IPS DF 19.7 (cell line): ENCODE measurements at places on chromosomes 2 and 18.

DNA sequence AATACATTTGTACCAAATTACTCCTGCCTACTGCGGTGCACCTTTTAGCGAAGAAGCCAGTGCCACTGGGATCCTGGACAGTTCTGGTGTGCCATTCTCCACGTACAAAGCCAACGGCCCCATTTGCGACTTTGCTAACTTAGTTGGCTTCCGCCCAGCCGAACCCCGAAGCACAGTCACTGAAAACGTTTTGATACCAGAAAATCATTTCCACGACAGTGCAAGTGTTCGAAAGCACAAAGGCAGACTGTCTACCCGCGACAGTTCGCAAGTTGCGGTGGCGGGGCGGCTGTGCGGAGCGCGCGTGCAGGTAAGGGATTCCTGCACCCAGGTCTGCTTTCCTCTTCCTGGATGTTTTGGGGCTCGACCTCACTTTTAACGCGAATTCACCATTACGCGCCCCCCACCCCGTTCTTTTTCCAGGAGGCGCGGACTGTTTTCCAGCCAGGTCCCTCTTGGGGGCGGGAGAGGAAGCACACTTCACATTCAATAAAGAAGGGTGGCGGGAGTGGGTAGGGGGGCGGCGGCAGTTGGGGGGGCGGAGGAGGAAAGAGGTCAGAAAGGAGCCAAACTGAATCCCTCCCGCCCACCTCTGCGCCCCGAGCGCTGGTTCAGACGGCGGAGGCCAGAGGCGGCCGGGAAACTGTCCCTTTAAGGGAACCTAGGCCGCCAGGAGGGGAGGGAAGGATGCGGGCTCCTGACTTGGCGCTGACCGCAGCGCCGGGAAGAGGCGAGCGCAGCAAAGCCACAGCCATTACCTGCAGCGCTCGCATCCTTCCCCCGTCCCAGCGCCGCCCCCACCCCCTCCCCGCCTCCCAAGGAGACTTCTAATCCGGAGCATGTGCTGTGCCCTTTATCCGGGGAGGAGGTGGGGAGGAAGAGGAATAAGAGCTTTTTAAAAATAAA lies 107.4 kb upstream of the KCTD1 start:
- DNase-seq: no peak

DNA sequence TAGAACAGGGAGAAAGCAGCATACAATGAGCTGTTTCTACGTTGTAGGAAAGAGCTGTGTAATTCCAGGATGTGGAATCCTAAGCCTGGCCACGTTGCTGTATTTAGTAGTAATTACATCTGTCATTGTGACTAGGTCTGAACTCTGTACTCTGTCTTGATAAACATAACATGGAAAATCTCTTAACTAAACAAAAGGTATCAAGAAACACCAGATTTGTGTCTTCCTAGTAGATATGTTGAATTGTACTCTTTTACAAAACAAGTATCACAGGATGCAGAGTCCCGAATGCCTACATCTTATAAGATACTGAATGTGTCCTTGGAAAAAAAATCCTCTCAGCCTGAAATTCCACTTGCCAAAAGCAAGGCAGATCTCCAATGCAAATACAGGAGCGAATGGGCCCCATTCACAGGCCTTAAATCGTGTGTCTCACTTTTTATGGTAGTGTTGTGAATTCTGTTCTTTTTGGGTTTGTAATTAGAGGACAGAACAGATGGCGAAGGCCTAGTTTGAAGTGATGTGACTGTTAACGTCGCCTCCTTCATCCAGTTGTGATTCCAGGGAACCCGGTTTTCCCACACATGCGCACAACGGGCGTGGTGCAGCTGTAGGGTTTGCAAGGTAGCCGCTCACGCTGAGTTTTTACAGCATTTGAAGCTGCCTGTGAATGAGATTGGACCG lies 246.5 kb downstream of the GBX2 start:
- DNase-seq: no peak

GRCh38 chr2:173692068-173692467 lies 273.1 kb downstream of the SP3 start:
- no peak for DNase-seq

- DNase-seq: no peak
These were observed 468.3 kb upstream of the GYPC start for GRCh38 chr2:126187668-126188067.

GRCh38 chr2:75317802-75318201 lies 118.5 kb upstream of the TACR1 start:
- DNase-seq: no peak

GRCh38 chr2:234251326-234252271 lies 201.1 kb downstream of the SPP2 start:
- DNase-seq: no peak

GRCh38 chr2:17793803-17794354 lies 22.4 kb upstream of the MSGN1 start:
- no peak for DNase-seq

DNA sequence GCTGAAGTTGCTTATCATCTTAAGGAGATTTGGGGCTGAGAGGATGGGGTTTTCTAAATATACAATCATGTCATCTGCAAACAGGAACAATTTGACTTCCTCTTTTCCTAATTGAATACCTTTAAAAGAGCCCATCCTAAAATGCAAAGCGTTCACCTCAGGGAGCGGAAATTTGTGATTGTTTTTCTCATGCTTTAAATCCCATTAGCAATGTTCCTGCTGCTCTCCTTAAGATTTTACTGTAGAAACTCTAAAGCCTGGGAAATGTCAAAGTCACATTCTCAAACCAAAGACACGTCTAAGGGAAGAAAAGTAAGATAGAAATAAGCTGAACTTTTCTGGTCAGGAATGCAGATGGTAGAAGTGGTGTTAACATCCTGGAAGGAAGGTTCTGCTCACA lies 285.8 kb upstream of the MAP2 start:
- DNase-seq: peak; percentile 70

DNA sequence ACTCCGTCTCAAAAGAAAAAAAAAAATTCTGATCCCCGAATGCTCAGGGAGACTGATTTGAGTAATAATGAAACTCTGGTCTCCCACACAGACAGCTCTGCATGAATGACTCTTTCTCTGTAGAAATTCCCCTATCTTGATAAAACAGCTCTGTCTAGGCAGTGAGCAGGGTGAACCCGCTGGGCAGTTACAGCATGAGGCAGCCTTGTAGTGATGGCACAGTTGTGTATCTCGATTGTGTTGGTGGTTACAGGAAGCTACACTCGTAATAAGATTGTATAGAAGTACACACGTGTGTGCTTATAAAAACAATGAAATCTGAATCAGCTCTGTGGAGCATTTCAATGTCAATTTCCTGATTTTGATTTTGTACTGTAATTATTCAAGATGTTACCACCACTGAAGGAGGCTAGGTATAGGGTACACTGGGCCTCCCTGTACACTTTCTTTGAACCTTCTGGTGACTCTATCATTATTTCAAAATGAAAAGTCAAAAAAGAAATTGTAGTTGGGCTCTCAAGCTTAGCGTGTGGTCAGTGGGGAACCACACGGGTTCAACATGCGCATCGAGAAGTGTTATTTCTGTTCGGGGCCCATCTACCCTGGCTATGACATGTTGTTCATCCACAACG lies 34.9 kb upstream of the ATP8B1 start:
- no peak for DNase-seq

GRCh38 chr2:11716689-11717321 lies 29.6 kb upstream of the LPIN1 start:
- DNase-seq: no peak

- DNase-seq: peak; percentile 23
These were observed 267.4 kb downstream of the PHLPP1 start for GRCh38 chr18:62982600-62983251.

DNA sequence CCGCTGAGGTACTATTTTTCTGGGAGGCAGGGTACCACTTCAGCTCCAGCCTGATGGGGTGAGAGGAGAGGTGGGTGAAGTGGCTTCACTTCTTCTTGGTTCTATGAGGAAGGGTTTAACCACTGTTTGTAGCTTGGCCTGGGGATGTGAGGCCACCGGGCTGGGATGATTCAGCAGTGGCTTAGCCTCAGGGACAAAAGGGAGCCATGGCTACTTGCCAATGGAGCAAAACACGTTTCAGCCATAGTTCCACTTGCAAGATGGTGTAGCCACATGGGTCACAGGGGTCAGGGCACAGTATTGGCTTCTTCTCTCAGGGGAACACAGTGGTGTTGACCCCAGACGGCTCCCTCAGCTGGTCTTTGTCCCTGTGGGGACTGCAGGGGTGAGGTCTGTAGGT lies 14.9 kb downstream of the ZDBF2 start:
- no peak for DNase-seq

- no peak for DNase-seq
These were observed 173.4 kb downstream of the TNS1 start for GRCh38 chr2:217829420-217829819.

DNA sequence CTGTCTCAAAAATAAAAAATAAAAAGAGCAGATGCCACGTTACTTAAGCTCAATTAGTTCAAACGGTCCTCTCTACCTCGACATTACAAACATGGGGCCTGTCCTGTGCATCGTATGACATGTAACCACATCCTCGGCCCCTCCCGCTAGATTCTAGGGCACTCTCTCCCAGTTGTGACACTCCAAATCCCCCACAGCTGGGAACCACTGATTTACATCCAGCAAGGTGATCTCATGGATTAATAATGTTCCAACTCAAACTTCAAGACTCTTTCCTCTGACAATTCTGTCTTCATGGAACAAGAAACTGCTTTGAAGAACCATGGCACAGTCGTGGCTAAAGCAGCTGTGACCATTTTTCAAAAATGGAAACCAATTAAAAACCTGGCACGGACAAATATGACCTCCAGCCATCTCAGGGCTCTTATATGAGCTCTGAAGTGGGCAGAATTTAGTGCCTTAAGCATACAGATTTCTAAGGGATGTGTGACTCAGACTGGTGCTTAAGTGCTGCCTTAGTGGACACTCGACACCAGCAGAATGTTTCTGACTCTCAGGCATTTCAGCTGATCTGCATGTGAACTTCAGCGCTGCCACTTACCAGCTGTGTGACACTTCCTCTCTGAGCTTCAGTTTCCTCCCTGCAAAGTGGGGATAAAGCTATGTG lies 31.7 kb upstream of the ASAP2 start:
- peak; percentile 47 for DNase-seq

DNA sequence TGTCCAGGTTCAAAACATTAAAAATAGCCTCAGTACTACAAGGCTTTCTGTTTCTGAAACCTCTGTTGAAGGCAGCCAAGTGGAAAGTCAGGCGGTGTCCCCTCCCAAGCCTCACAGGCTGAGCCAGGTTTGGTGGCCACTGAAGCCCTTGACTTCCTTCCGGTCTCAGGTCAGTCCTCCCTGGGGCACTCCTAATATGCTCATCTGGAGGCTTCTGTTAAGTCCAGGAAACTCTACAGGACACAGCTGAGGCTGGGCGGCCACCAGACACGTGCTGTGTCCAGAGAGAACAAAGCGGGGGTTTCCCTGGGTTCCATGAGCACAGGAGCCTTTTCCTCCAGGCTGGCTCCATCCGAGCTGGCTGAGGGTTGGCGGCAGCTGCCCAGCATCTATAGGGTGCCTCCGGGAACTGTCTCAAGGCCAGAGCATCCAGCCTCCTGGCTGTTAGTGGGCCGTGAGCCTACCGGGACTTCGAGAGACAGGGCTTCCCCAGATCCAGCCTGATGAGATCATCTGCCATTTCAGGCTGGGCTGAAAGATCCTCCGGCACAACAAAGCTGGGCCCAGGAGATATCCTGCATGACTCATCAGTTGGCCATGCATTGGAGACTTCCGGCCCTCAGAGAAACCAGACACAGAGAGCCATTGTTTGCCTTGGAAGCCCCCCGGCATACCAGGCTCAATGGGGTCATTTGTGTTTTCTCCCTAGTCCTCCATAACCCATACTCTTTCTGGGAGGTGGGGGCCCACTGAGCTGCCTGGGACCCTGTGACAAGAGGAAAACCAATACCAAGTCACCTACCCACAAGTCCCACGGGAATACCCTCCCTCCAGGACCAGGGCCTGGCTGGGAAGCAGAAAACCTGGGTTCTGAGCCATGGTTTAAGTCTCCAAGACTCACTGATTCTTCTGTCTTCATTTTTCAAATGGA lies 71.7 kb downstream of the HS1BP3 start:
- DNase-seq: peak; percentile 60

DNA sequence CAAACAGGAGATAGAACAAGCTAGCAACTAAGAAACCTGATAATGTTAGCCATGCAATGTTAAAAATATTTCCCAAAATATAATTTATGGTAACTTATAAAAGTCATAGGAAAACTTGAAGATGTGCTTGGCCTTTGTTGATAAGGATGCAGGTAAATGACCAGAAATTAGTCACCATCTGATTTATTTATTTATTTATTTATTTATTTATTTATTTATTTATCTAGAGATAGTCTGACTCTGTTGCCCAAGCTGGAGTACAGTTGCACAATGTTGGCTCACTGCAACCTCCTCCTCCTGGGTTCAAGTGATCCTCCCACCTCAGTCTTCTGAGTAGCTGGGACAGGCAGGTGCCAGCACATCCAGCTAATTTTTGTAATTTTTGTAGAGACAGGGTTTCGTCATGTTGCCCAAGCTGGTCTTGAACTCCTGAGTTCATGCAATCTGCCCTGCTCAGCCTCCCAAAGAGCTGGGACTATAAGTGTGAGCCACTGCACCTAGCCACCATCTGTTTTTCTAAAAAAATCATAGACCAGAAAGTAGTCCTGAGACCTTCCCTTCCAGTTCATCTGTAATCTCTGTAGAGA lies 109.5 kb downstream of the DHRS9 start:
- no peak for DNase-seq

GRCh38 chr2:191530618-191531017 lies 147.3 kb upstream of the NABP1 start:
- DNase-seq: no peak

- DNase-seq: no peak
These were observed 12.6 kb downstream of the NEU2 start for GRCh38 chr2:233044974-233045605.

DNA sequence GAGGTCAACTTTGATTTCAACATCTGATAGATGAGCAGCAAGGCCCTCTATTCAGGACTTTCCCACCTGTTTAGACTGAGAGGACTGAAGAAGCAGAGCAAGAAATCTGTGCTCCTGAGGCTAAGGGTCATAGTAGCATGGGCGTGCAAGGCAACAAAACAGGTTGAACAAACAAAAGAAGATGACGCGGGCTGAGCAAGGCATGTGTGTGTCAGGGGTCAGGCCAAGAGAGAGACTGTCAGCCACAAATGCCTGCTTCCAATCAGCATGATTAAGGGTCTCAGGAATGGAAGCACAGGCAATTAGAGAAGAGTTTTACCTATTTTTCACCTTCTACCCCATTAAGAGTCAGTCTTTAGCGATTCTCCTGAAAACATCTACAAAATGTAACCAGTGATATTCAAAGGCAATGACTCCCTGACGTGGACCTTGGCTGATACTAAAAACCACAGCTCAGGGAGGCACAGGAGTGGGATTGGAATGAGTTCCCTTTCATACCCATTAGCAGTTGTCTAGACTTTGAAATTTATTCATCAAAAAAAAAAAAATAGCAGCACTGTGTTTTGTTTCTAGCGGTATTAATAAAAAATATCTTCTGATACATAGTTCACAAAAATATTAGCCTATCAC lies 81.9 kb downstream of the DYNAP start:
- DNase-seq: no peak

DNA sequence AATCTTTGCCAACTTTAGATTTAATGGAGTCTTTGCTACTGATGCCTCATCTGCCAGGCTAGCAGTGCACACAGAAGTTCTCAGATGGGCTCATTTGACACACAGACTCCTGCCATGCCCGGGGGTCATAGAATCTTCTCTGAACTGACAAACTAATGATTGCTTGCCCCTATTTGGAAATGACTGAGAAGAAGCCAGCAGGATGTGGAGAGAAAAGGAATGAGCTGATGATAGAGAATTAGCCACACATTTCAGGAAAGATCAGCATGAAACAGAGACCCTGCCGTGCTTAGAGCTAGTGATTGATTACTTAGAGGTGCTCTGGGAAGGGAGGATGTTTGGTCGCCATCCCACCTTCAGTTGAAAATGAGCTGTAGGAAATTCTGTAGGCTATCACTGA lies 178.5 kb downstream of the TPGS2 start:
- no peak for DNase-seq

GRCh38 chr2:176018708-176019107 lies 16.6 kb upstream of the LNPK start:
- no peak for DNase-seq
